T-helper 1 cell (primary cell): ENCODE measurements at places on chromosomes 2 and 18.

DNA sequence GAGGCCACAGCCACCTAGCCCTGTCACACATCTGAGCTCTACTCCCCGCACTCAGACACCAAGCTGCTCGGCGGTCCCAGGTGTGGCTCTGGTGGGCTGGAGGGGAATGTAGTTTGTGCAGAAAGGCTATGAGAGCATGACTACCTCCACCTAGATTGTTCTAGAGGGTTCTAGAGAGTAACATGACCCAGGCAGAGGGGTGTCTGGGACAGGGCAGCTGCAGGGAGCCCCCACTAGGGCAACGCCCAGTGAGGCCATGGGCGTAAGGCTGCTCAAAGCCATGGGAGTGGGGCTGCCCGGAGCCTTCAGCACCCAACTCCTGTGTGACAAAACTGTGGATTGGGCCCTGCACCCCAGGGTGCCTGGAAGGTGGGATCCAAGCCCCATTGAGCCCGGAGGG is 511.4 kb upstream of the MYT1L start:
- no peak for DNase-seq

GRCh38 chr2:172262486-172262885 is 159.8 kb upstream of the DLX2 start:
- DNase-seq, result no peak

DNA sequence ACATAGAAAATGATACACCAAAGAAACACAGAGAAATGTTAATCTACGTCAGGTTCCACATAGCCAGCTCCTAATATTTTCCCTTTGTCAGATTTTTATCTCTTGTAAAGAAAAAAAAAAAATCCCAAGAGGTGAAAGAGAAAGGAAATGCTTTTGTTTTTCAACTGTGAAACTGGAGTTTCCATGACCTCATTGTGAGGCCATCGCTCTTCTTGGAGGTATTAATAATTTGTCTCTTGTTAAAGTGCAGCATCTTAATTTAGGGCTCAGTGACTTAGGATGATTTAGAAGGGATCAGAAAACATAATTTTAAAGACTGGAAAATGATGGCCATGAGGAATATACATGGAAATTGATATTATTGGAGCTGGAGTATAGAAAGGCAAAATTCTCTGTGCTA is 21.7 kb downstream of the ARHGAP28 start:
- DNase-seq, result no peak

DNA sequence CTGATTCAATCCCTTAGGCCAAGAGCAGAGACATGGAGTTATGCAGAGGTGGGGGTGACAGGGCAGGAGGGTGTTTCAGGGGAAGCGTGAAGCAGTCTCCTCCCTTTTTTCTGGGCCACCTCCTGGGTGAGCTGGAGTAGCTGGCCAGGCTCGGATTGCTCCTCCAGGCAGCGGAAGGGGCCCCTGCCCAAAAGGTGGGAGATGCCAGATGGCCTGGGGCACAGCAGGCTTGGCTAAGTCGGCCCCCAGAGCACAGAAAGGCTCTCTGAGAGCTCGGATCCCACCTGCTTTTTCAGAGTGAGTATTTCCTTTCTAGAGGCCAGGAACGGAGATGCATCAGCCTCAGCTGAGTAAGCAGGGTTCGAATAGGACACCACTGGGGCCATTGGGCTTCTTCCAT is 196.9 kb downstream of the ANKRD30B start:
- DNase-seq, result no peak

DNA sequence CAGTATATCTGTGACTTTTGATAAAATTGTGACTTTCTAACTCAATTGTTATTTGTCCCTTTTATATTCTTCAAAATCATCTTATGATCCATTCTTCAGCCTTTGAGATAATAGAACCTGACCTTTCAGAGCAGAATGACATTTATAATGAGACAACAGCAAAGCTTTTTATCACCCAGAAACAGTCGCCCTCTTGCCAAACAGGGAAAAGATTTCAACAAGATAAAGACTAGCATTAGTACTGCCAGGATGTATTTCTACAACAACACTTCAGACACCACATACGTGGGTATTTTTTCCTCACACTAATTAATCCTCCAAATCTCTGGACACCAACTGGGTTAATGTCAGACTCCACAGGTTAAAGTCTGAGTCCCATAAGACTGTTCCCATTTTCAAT is 249.0 kb downstream of the ZNF804A start:
- DNase-seq, result no peak

GRCh38 chr2:34353509-34354113 is 754.5 kb upstream of the FAM98A start:
- DNase-seq, result no peak

DNA sequence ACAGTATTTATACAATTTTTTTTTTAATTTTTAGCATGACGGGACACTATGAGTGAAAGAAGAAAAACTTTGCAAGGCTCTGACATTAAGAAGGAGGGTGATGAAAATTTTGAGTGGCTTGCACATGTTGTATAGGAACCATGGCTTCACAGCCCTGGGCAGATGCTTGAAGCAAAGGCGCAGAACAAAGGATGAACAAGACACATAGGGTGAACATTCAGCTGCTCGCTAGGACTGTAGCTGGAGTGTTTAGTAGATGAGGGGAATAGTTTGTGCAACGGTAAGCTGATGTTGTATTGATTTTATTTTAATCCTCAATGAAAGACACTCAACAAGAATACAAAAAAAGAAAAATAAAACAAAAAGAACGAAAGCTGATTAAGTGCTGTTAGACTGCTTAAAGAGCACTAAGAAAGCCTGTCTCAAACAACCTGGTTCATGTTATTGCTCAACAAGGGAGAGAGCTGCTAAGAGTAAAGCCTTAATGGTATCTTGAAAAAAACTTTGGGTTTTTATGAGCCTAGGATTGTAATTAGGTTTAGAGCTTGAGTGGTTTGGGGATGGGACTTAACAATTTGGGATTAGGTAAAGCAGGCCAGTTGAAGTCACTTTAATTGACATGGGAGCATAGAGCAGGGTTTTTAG is 41.2 kb upstream of the GCFC2 start:
- no peak for DNase-seq

DNA sequence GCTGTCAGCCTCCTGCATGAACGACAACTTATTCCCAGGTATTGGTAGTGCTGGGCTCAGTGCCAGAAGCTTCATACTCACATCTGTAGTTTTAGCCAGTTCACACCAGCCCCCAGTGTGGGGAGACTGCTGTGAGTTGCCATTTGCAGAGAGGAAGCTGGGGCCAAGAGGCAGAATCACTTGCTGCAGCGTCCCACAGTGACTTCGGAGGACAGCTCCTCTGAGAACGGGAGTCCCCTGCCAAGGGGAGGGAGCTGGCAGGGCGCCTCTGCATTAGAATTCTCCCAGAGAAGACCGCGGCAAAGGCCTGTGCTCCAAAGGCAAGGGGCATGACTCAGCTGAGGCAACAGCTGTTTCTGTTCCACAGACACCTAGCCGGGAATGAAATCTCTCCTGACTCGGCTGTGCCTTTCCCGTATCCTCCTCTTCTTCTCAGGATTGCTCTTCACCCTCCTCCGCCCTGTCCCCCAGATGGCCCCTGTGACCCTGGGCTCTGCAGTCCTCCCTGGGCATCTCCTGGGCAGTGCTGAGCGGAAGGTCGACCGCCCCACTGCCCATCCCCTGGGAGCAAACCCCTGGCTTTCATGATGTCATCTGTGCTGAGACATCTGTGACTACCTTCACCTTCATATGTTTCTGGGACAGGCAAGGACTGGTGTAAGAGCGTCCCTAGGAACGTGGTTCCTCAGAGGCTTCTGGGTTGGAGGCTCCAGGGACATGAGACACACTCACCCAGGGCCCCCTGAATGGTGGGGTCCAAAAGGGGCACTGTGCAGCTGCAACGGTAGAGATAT is 18.0 kb downstream of the MAL start:
- peak; percentile 50 for DNase-seq

GRCh38 chr18:6021306-6022073 is 126.2 kb upstream of the TMEM200C start:
- DNase-seq, result no peak

DNA sequence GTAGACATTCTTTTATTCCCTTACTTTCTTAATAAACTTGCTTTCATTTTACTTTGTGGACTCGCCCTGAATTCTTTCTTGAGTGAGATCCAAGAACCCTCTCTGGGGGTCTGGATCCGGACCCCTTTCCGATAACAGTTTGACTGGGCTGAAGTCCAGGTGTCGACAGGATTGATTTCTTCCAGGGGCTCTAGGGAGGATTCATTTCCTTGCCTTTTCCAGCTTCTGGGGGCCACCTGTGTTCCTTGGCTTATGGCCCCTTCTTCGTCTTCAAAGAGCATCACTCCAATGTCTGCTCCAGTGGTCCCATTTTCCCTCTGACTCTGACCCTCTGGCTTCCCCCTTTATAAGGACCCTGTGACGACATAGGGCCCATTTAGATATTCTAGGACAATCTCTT is 67.5 kb downstream of the COPS8 start:
- DNase-seq, result no peak

- DNase-seq, result no peak
Observed at GRCh38 chr18:2396162-2396505, 175.2 kb downstream of the METTL4 start.

GRCh38 chr2:201260302-201260800 is at the start of gene CASP8:
Gene CASP8, plus strand, starts transcription at chr2:201260536. Its CDS starts 5,951 bp downstream, at chr2:201266487.
- DNase-seq, result peak; percentile 54

DNA sequence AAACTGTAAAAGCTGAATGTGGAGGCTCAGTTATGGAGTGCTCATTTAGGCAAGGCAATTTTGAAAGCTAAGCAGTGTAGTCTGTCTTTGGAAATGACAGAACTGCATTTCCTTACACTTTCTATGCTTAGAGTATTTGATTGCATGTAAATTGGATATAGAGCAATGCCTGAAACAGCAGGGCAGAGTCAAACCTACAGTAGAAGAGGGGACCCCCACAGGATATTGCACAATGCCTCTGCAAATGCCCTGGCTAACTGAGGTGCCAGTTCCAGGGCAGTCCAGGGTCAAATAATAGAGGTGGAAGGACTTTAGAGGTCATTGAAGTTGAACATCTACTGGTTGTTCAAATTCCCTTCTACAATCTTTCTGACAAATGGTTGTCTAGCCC is 2.2 kb downstream of the TMEM178A start:
- DNase-seq, result no peak

DNA sequence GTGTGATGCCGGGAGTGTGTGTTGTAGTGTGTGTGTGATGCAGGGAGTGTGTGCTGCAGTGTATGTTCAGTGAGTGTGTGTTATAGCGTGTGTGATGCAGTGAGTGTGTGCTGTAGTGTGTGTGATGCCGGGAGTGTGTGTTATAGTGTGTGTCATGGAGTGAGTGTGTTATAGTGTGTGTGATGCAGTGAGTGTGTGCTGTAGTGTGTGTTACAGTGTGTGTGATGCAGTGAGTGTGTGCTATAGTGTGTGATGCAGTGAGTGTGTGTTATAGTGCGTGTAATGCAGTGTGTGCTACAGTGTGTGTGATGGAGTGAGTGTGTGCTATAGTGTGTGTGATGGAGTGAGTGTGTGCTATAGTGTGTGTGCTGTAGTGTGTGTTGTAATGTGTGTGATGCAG is 182.1 kb upstream of the SOX11 start:
- DNase-seq, result no peak

GRCh38 chr18:63137999-63138435 is 181.6 kb downstream of the BCL2 start:
- peak; percentile 34 for DNase-seq

DNA sequence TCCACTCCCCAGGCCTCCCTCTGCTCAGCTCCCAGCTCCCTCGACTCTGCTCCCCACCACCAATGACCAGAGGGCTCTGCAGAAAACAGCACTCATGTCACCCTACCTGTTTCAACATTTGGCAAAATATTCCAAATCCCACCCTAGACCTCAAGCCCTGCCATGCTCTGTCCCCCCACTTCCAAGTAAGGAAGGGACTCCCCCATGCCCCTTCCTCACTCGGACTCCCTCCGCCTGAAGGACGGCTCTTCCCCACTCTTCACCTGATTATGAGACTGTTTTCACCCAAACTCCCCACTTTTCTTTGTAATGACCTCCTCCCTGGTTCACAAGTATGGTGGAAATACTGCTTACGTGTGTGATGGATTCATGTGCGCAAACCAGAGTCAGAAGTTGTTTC is 208.4 kb downstream of the MGAT5 start:
- DNase-seq, result no peak

- no peak for DNase-seq
Observed at GRCh38 chr2:49167131-49167530, 12.8 kb upstream of the FSHR start.

DNA sequence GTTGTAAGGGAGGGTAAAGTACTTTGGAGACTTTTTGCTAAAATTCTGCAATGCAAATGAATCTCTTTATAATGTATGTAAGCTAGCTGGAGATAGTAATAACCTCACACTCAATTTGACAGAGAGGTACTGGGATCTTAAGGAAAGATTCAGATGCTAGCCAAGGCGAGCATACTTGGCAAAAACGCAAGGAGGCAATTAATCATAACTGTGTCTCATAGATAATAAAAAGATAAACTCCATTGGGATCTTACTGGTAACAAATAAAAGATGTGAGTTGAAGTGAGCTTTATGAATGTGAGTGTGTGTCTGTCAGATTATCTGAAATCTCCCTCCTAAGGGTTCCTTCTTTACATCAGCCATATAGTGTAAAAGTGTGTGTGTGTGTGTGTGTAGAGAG is 533.0 kb downstream of the TMX3 start:
- DNase-seq, result no peak

GRCh38 chr2:127641846-127642507 is 4.0 kb upstream of the GPR17 start:
- peak; percentile 53 for DNase-seq

DNA sequence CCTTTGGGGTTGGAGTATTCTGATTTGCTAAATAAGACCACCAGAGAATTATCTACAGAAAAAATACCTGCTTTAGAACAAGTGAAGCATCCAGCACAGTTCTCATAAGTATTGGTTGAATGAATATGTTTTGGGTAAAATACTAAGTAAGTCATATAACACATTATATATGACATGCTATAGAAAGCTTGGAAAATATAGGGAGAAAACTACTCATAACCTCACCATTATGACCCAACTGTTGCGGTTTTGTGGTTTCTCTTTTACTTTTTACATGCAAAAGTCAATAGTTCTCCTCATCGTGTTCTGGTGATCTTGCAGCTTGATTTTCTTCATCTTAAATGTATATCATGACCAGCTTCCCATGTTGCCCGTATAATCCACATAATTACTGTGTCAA is 66.2 kb downstream of the DIPK1C start:
- DNase-seq, result no peak

- no peak for DNase-seq
Observed at GRCh38 chr2:180050246-180050645, 43.1 kb upstream of the CWC22 start.

- DNase-seq, result no peak
Observed at GRCh38 chr2:153872311-153873051, 759 bp downstream of the GALNT13 start.
